ENCODE measurements at places on chromosomes 7 and 10.

DNA sequence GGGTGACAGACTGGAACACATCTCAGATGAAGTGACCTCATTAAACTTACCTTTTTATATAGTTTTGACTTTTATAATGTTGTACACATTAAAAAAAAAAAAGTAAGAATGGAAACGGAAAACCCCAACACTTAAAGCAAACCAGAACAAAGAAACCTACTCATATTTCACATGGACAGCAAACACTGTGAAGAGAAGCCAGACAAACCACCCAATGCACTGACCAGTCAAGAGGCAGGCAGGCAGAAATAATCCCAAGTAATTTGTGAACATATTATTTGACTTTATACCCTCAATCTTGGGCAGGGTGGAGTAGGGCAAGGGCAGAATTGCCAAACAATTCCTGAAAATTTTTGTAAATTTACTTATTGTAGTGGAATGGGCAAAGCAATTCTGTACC, 39.8 kb downstream of the WAPL start:
- no peak for DNase-seq

- peak; percentile 95 for DNase-seq
These were observed 125.1 kb downstream of the CDK14 start for GRCh38 chr7:90720984-90721760.

- DNase-seq = no peak
These were observed 161.6 kb downstream of the BICC1 start for GRCh38 chr10:58674251-58674650.

DNA sequence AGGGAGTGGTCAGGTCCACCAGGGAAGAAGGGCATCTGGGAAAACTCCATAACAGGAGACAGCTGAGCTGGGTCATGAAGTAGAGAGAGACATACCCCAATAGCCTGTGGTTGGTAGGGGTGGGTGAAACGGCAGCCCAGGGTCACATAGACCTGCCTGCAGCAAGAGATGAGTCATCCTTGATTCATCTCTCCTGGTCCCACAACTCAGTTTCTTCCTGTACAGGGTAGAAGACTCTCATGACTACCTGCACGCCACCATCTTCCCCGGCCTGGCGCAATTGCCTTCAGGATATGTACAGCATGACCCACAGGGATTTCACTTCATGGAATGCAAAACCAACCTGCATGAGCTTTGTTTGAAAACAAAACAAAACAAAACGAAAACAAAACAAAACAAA, 45.1 kb upstream of the ADAM12 start:
- DNase-seq = no peak

DNA sequence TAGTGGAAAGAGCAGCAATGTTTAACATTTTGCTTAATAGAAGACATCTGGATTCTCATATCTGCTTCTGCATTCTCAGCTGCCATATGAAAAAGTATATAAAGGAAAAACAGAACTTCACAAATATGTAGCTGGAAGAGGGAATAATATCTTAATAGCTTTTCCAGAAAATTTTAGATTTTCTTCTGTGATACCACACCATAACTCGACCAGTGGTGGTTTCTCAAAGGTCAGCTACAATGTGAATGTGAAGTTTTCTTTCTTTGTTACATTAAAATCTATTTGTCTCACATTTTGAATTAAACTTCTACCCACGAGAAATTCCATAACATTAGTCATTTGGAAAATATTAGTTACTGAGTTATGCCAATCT, 339.8 kb downstream of the PARD3 start:
- no peak for DNase-seq

DNA sequence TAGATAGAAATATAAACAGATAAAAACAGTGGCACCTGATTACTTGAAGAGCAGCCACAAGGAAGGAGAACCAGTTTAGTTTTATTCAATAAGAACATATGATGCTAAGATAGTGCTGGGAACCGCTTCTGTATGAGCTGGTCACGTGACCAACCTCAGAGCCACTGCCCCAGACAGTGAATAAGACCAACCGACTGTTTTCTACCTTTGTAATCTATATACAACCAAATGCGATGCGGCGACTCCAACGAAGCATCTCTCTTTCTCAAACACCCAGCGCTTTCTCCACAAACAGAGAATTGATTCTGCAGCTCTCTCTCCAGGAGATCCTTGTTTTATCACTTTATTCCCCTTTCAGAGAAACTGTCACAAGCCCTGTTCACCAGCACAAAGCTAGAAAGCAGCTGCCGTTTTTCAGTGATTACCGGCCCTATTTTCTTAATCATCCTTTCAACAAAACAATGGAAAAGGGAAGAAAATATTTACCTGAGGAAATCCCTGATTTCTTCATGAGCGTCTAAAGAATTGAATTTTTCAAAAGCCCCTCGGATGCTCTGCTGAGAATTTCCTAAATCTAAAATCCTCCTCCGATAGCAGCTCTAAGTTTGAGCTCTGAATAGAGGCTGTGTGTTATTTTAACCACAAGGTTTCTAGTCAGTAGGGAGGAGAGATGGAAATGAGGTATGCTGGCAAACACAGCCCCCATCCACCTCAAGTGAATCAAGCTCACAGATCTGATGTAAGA, 55.7 kb upstream of the JCAD start:
- peak; percentile 14 for DNase-seq

- DNase-seq = no peak
These were observed 56.6 kb downstream of the CSGALNACT2 start for GRCh38 chr10:43194859-43195258.

DNA sequence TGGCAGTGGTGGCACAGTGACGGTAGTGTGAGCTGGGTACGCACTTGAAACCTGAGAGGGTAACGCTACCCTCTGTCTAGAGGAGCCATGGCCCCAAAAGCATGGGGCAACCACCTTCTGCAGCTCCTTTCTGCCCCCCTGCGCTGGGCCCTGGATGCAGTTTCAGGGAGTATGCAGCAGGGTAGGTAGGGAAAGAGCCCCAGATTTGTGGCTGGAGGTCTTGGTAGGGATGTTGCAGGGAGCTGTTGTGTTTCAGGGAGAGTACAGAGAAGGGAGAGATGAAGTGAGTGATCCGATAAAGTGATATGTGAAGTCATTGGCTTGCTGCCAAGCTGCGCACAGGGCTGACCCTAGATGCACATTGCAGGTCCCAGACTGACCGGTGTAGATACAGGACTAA, 2.7 kb upstream of the PGAM2 start:
- no peak for DNase-seq

GRCh38 chr7:87137271-87137670, 15.0 kb upstream of the DMTF1 start:
- DNase-seq = no peak

- DNase-seq = no peak
These were observed 33.8 kb upstream of the ZFAND2A start for GRCh38 chr7:1193593-1194424.

- DNase-seq = no peak
These were observed 205.4 kb upstream of the ZMIZ1 start for GRCh38 chr10:78863140-78863905.

DNA sequence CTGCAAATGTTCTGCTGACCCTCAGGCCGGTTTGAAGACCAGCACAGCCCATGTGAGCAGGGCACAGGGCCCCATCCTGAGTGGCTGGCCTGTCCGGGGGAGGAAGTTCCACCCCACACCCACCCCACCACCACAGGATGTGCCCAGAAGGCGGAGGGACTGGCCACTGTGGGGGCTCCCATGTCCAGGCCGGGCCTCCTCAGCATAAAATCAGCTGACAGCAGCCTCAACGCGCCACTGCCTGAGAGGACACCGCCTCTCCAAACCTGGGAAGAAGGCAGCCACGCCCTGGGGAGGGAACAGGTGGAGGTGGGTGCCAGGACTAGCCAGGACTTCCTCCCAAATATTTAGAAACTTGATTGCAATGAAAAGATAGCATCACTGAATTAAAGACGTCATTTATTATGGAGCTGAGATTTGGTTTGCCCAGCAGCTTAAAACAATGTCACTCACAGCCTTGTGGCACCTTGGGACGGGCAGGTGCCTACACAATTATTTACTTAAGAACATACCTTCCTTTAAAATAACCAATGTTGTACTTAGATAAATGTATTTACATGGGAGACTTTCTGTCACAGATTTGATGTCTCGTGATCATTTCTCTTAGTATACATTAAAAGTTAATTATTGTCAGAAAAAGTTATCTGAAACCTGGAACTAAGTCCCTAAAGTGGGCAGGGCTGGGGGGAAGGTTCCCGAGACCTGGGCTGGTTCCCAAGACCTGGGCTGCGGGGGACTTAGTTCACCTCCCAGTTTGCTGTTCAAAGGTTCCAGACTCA, 27.3 kb upstream of the FAM20C start:
- DNase-seq = peak; percentile 87

DNA sequence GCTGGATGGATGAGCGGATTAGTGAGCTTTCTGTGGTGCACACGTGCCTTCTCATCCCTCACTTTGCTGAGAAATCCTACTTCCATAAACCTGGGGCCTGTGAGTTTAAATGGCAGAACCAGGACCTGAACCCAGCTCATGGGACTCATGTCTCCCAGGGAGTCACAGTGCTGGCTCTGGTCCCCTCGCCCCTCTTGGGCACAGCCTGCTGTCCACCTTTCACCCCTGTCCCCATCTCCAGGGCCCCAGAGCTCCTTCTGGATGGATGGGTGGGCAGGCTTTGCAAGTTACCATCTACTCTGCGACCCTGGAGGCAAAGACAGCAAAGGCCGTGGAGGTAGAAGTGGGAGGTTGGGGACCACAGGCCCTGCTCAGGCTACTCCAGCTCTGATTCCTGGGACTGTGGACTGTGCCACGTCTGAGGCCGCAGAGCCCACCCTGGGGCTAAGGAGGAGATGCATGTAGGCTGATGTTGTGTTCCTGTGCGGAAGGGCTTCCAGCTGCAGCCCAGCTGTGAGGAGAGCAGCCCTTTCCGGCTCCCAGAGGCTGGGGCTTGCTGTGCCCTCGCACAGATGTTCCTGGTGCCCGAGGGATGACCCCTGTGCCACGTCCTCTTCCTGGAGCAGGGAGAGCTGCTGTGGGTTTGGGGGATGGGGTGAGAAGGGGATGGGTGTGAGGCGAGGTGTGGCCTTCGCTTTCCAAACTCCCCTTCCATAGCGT, 40.3 kb downstream of the PRF1 start:
- DNase-seq = no peak

- no peak for DNase-seq
These were observed 200.8 kb upstream of the LRRN3 start for GRCh38 chr7:110890101-110890500.

DNA sequence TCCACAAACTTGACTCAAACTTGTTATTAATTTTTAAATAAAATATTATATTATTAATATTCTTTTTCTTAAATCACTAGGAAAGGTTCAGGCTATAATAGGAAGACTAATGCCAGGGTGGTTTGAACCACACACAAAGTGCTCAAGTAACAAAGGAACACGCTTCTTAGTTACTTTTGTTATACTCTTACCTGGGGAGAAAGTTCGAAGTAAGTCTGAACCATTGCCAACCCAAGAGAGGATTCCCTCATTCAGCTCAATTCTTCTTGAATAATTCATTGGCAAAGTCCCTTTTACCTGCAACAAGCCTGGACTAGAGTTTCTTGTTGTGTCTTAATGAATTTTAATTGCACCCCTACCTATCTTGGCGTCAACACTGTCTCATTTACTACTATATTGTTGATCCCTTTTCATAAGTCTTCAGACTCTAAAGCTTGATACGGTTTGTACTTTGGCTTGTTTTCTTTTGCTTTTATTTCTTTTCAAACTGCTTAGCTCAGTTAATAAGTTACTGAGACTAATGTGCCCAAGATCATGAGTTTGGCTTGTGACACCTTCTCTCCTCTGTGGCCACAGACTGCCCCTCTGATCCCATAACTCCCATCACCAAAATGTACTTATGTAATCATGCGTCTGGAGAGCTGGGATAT, 10.2 kb upstream of the C10orf67 start:
- peak; percentile 87 for DNase-seq

DNA sequence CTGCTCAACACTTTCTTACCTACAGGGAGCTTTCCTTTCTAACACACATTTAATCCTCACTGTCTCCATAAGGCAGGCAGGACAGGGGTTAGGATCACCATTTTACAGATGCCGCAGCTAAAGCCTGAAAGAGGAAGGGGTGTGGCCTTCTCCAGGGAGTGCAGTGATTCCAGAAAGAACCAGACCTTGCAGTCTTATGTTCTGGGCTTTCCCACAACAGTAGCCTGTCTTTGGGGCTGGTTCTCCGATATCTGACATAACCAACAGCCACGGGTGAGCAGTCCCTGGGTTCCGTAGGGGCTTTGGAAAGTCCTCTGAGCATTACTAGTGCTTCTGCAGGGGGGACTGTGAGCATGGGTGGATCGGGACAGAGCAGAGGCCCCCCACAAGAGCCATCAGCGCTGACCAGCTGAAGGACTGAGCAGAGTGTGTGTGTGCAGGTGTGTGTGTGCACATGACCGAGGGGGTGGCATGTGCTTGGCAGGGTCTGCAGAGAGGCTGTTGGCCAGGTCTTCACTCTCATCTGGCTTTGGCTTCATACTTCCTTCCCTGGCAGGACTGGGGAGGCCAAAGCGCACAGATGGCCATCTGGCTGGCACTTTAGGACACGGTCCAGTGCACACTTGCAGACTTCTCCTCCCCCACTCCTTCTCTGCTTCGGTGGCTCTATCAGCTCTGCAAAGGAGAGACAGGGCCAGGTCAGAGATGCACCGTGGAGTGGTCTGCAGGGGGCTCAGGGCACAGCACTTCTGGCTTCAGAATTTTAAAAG, 400.3 kb downstream of the RPS24 start:
- DNase-seq = no peak

DNA sequence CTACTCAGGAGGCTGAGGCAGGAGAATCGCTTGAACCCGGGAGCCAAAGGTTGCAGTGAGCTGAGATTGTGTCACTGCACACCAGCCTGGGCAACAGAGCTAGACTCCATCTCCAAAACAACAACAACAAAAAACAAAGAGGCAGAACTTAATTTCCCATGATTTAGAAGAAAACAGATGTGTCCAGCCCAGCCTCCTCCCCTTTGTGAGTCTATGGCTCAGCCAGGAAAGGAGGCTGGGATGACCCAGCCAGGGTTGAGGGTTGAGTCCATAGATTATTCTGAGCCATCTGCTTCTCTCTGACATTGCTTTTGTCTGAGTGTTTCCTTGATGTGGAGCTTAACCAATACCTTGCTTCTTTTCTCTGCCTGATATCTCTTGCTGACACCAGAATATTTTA, 994.1 kb downstream of the TYW1 start:
- no peak for DNase-seq

DNA sequence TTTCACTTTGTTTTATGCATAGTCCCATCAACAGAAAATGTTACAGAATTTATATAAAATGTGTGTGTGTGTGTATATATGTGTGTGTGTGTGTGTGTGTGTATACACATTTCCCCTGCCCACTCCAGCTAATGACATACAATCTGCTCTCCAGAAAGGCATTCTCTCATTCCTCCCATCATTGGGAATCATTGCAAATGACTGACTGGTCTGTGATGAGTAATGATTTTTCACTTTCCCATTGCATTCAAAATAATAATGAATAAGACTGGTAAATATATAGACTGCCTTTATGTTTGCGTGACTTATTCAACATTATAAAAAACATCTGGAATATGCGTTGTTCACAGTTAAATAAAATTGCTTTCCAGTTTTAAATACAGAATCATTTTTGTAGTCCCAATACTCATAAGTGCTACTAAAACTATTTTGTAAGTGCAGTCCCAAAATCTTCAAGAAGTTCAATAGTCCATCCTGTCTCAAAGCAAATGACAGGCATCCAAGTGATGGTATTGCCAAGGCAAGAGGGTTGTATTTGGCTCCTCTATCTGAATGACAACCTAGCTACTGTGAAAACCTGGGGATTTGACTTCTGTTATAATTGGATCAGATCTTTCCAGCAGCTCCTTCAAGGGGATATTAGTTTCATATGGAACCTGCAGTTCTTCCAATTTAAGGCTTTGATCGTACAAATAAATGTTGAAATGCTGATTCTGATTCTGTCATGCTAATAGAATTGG, 150.9 kb downstream of the POLR1F start:
- DNase-seq = no peak
